ENCODE measurements at places on chromosomes 16 and 17. TPM values are rescaled to one million over a fixed set of nuclear protein-coding genes. Genes with fewer than 3 reads are reported as not detected.

DNA sequence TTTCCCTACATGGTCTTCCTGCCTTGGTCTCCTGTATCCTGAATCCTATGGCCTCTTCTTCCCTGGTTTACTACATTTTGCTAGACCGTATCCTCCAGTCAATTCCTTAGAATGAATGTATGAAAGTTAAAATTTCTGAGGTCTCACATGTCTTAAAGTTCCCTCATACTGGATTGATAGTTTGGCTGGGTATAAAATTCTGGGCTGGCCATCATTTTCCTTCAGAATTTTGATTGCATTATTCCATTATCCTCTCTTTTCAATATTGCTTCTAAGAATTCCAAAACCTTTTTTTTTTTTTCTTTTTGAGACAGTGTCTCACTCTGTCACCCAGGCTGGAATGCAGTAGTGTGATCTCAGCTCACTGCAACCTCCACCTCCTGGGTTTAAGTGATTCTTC lies 10.8 kb downstream of the NOD2 start:
- no peak for DNase-seq

GRCh38 chr16:51497541-51498211 lies 346.6 kb upstream of the SALL1 start:
- no peak for DNase-seq

The CNGB1 gene
- not detected for total RNA-seq

DNA sequence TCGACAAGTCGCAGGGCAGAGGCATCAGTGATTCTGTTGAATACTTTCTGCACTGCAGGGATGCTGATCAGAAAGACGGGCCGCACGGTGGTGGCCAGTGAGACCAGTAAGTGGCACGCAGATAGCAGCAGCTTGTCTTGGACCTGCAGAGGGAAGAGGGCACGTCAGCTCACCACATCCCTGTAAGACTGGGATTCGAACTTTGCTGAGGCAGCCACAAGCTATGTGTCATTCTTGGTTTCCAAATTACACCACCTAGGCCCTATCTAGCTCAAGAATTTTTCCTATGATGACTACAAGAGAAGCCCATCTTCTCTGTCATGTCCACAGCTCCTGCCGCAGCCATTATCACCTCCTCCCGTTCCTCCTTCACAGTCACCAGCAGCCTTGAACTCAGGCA lies 49.4 kb upstream of the GSG1L start:
- DNase-seq, result no peak

The VPS35L gene
- 70.8 TPM for total RNA-seq

DNA sequence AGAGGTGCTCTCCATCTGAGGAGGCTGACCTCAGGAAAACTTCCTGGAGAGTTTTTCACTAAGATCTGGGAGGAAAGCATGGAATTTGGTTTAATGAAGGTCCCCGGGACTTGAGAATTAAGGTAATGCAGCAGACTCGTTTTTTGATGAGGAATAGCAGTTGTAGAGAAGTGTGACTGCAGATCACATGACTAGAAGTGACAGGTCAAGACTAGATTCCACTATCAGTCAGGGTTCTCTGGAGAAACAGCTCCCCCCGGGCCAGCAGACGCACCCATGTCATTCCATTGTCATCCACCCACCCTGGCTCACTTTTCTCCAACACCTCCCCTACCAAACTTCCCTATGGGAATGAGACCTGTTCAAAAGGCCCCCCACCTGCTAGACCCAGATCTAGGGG lies 1.9 kb upstream of the DHRS13 start:
- DNase-seq, result no peak

GRCh38 chr17:68807998-68808772 lies 147.0 kb downstream of the ABCA8 start:
- no peak for DNase-seq

Data from glomerular endothelial cell (primary cell).